ENCODE measurements at places on chromosomes 11 and 22. TPM values are rescaled to one million over a fixed set of nuclear protein-coding genes. Genes with fewer than 3 reads are reported as not detected.
A peak's percentile ranks its signal among the peaks of the same experiment; 100 is the strongest.

DNA sequence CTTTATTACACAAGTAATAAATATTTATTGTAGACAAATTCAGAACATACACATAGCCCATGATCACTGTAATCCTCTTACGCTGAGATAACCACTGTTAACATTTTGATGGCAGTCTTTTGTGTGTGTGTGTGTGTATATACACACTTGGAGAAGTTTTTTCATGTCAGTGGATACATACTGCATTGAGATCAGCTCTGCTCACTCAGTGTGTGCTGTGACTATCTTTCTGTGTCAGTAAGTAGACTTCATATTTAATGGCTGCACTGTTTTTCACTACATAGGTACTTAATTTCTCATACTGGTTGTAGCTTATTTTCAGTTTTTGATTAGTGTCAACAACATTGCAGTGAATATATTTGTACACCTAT lies 82.9 kb downstream of the FAM83F start:
- DNase-seq, result no peak

DNA sequence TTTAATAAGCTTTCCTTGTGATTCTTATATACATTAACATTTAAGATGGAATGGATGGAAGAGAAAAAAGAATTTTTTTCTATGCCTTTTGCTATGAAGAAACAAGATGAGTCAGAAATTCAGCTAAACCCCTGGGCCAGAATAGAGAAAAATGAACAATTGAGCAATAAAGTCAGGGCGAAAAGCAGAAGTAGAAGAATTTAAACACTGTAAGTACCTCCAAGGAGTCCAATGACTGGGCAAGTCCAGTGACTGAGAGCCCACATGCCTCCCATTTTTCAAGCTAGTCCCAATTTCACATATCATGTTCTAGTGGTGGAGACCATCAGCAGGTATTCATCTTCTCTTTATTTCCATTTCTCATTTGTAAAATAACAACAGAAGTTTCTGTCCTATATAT lies 18.6 kb upstream of the APLP2 start:
- DNase-seq, result no peak

GRCh38 chr22:26707581-26707980 lies 50.2 kb downstream of the MIAT start:
- DNase-seq, result no peak

- DNase-seq, result no peak
Measured at GRCh38 chr11:31397239-31397834, 27.7 kb downstream of the DNAJC24 start.

The NXPE4 gene
- not detected for total RNA-seq

The ALDH3B2 gene
- total RNA-seq, result 2.9 TPM

DNA sequence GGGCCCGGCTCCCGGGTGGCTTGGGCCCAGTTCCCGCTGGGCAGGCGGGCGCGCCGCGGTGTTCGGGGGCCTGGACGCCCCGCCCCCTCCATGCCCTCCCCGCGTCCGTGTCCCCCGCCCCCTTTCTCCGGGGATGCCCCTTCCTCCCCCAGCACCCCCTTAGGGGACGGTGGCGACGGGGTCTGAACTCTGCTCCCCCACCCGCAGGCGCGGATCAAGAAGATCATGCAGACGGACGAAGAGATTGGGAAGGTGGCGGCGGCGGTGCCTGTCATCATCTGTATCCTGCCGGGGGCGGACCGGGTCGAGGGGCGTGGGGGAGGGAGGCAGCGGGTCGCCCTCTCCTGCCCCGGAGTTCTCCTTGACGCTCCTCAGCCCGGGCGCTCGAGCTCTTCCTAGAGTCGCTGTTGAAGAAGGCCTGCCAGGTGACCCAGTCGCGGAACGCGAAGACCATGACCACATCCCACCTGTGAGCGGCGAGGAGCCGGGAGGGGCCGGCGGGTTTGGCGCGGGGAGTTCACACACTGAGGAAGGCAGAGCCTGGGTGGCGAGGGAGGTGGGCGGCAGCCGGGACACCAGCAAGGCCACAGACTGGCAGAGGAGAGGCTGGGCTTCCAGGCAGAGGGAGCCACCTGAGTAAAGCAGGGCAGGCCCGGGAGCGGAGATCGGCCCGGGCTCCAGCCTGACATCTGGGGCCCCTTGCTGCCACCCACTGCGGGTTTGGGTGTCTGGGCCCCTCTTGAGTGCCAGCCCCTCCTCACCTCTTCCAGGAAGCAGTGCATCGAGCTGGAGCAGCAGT lies 546 bp downstream of the DRAP1 start:
- DNase-seq, result no peak

DNA sequence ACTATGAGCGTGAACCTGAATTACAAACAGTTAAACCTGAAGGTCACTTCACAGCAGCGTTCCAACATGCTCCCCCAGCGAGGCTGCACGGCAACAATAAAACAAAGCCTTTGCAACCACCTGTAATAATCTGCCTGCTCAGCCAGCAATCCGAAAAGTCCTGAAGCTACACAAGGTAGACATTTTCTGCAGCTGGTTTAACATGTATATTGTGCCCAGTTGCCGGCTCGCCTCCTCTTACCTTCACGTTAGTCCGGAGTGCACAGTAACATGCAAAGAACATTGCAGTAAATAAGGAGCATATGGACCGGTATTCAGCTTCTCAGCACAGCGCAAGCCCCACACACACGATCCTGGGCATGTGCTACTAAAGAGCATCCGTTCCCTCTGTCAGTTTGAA lies 704.3 kb downstream of the DLG2 start:
- DNase-seq, result no peak

DNA sequence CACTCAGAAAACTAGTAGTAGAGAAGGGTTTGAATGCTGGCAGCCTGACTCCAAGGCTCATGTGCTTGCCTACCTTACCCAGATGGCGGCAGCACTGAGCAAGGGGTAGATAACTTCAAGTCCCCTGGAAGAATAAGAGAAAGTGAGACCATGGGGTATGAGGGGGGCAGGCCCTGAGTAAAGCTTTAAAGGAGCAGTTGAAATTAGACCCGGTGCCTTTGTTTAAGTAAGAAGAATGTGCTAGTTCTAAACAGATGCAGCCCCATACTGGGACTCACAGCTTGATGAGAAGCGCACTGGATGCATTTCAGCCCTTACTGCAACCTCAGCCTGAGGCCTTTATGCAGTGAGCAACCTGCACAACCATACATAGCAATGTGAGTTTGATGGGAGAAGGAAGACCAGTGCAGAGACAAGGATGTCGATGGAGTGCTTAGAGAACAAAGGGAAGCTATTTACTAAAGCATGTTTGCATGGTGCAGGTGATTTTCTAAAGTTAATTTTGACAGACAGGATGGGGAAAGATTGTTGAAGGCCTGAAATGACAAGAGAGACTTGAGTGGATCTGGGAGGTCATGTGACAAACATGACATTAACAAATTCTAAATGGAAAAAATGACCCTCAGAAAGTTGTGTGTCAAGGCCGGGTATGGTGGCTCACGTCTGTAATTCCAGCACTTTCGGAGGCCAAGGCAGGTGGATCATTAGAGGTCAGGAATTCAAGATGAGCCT lies 27.1 kb upstream of the TMA7B start:
- DNase-seq, result peak; percentile 58

DNA sequence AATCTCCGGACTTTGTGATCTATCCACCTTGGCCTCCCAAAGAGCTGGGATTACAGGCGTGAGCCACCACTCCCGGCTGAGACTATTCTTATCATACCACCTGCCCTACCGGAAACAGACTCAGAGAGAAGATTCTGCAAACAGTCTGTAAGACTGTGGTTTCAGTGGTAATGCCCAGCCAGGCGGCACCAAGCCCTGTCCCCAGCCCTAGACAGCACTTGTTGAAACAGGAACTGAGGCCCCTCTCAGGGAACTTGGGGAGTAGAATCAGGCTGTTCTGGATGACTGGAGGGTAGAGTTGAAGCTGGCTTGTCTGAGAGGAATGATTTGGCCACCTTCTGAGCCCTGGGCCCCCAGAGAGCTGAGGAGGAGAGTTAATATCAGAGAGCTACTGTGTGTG lies 1.3 kb upstream of the INSC start:
- DNase-seq, result no peak

- DNase-seq, result no peak
Measured at GRCh38 chr22:29205252-29205593, 473 bp upstream of the EMID1 start.

GRCh38 chr11:92735039-92735438 lies 234.4 kb upstream of the MTNR1B start:
- DNase-seq, result no peak

GRCh38 chr22:49963647-49964026 lies 3.1 kb downstream of the PIM3 start:
- DNase-seq, result no peak

The TTC36 gene
- 0.39 TPM for total RNA-seq

The ZBED4 gene
- total RNA-seq, result 30.0 TPM

DNA sequence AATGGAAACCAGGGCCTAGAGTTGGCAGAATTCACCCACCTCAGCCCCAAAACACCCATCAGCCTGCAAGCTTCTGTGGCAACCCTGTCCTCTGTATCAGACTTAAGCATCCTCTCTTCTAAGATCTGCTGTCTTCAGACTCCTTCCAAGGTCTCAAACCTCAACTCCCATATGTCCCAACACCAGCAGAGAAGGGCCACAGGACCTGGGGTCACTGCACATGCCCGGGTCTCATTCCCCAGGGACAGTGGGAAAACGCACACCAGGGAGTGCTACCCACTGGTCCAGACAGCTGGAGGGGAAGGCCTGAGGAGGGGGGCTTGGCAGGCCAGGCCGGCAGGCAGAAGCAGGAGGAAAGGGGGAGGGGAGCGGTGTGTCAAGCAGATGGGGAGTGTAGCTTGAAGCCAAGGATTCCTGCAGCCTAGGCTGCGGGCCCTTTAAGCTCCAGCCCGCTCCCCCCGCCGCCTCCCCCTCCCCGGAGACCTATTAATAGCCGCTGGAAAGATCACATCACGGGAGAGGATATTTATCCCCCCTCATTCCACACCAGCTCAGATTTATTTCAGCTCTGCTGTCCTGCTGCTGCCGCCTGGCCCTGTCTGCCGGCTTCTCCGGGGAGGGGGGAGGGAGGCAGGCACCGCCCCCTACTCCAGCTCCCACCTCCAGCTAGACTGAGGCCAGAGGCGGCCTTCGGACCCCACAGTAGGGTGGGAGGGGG lies 16.7 kb downstream of the BCL9L start:
- no peak for DNase-seq

GRCh38 chr22:19674929-19675253 lies 39.4 kb upstream of the SEPTIN5 start:
- DNase-seq, result no peak

DNA sequence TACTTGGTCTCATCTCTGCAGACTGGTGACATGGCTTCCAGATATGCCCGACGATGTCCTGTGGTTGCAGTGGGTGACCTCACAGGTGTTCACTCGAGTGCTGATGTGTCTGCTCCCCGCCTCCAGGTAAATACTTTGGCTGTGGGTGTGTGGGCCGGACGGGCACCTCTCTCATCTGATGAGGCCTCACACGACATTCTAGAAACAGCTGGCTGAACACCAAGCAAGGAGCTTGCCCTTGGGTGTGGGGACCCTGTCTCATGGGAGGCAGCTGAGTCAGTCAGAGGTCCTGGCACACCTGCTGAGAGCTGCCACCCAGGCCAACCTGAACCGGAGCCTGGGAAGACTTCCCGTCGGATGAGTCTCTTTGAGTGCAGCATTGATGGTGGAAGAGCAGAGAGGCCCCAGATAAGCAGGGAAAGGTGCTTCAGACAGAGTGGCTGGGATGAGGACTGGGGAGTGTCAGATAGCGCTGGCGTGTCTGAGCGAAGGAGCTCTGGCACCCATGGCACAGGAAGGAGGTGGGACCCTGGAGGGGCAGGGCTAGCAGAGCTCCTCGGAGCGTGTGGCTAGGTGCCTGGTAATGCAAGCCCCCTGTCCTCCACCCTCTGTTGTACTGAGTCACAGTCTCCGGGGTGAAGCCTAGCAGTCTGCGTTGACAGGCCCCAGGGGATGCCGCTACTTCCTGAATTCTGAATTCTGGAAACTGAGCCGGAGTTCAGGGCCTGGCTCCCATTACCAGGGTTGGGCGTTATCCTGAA lies 10.4 kb upstream of the SAMM50 start:
- no peak for DNase-seq

The BIK gene
- total RNA-seq, result 37.9 TPM

The SYVN1 gene
- total RNA-seq, result 76.7 TPM

GRCh38 chr11:117929142-117929915 lies at the start of gene TMPRSS13:
TSS of gene TMPRSS13 (minus strand) at chr11:117929402. CDS start at chr11:117929307, 95 bp downstream.
- DNase-seq, result peak; percentile 67

DNA sequence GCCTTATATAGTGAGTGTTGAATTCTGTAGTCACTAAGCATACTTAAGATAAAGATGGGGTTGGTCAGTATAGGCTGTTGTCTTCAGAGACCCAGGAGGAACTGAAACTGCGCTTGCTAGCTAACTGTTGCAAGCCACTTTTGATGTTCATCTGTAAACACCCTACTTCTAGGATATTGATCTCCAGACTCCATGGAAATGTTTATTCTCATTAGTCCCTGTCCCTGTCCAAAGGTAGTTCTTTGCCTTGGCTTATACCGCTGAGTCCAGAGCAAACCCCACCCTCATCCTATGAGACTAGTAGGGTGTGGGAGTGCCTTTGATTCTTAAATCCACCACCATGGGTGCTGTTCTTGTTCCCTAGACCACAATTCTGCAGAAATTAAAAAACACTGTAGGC lies 36.4 kb downstream of the DEPDC5 start:
- no peak for DNase-seq

DNA sequence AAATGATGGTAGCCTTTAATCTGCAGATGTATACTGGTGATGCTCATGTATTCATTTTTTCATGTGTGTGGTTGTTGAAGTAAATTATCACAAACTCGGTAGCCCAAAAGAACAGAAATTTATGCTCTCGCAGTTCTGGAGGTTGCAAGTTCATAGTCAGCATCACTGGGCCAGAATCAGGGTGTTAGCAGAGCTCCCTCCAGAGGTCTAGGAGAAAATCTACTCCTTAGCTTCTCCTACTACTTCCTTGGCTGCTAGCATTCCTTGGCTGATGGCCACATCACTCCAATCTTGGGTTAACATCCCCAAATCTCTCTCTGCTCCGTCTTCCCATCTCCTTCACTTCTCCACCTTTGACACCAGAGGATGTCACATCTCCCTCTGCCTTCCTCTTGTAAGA lies 45.3 kb upstream of the GALNT18 start:
- no peak for DNase-seq

The PATE2 gene
- not detected for total RNA-seq

DNA sequence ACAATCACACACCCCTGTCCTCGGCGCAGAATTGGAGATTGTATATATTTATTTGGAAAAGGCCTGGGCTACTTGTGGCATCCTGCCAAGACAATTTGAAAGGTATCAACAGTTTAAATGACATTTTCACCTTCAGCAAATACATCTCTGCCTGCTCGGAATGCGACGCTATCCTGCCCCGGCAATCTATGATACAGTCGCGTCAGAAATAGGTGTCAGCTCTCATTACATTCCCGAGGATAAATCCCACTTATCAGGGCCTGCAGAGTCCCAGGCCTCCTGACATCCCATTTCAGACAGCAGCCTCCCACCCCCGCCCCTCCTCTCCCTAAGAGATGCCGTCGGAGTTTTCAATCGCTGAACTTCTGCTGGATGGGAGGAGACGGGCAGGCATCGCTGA lies 114.7 kb downstream of the BRD1 start:
- no peak for DNase-seq

The ZNF215 gene
- 1.6 TPM for total RNA-seq

GRCh38 chr22:33126881-33127280 lies 68.7 kb upstream of the SYN3 start:
- DNase-seq, result no peak
